Adrenal gland (tissue), 19 donors: ENCODE measurements at places on chromosomes 1 and 21.

DNA sequence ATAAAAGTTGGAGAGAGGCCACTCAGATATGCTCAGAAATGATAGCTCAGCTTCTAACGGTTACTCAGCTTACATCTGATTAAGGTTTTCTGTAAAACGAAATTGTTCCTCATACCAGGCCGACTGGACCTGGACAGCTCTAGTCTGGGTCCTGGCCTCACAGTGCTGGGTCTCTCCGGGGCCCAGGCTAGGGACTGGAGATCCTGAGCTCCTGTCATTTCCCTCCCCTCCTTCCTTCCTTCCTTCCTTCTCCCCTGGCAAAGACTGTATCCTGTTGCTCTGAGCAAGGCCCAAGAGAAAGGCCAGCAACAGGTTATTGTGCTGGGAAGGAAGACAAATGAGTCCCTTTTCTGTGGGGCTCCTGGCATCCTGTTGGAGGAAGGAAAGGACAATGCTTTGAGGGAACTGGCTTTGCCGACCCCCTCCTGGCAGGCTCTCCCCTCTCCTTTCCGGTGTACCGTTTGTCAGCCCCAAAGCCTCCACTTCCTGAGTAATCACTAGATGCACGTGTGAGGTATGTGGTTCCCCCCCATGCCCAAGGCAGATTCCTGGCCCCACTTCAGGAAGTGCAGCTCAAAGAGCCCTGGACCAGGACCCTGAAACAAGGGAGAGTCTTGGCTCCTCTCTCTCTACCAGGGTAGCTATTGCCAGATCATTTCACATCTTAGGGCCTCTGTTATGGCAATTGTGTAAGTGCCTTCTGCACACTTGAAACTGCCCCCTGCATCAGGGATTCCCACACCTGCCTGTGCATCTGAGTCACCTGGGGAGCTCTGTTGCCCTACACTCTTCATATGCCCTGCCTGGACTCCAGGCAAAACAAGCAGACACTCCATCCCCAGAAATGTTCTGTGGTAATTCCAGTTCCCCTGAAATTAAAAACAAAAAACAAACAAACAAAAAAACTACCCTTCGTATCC is 212.7 kb upstream of the FGGY start:
- peak; percentile 77 for DNase-seq

DNA sequence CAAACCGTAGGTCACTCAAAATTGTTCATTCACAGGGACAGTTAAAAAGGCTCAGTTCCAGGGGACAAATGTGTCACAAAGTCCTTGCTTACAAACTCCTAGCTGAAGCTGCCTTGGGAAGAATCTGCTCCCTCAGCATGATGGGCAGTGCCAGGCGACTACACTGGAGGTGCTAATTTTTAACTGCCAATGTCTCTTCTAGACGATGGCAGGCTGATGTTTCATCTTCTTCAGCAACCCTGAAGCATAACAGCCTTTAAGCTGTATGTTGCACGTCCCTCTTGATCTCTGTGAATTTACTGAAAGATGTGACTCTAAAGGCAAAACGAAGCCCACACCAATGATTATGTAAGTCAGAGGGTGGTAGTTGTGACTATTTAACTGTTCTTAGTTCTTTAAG is 11.3 kb downstream of the COA7 start:
- DNase-seq, result no peak

DNA sequence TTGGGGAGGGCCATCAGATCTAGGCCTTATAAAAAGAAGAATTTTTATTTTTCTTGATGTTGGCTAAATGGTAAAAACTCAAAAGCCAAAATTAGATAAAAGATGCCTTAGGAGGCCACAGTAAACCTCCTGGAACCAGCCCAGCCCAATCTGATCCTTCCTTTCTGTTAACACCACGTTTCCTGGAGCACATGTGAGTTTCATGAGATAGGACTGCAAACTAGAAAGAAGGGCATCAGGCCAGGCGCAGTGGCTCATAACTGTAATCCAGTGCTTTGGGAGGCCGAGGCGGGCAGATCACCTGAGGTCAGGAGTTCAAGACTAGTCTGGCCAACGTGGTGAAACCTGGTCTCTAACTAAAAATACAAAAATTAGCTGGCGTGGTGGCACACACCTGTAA is 6.7 kb downstream of the HSF2BP start:
- no peak for DNase-seq

DNA sequence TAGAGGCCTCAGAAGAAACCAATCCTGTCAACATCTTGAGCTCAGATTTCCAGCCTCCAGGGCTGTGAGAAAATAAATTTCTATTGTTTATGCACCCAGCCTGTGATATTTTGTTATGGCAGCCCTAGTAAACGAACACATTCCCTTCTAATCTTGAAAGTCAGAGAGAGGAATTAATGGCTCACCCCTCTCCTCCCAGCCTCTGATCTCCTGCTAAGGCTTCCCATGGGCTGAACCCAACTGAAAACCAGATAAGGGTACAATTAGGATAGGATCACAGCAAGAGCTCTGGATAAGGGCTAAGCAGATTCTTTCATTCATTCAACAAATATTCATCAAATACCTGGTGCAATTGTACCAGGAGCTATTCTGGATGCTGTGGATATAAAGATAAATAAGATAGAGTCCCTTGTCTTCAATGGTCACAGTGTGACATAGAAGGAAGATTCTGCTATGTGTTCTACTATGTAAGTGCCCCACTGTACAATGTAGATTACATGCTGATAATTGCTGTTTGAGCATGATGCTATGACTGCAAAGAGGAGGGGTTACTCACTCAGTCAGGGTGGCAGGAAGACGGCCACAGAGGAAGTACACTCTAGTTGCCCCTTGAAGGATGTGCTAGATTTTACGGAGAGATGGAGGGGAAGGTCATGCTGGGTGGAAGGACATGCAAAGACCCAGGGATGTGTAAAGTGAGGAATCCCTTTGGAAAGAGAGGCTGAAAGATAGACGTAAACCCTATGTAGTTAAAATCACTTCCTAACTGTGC is 203.3 kb upstream of the JUN start:
- no peak for DNase-seq

DNA sequence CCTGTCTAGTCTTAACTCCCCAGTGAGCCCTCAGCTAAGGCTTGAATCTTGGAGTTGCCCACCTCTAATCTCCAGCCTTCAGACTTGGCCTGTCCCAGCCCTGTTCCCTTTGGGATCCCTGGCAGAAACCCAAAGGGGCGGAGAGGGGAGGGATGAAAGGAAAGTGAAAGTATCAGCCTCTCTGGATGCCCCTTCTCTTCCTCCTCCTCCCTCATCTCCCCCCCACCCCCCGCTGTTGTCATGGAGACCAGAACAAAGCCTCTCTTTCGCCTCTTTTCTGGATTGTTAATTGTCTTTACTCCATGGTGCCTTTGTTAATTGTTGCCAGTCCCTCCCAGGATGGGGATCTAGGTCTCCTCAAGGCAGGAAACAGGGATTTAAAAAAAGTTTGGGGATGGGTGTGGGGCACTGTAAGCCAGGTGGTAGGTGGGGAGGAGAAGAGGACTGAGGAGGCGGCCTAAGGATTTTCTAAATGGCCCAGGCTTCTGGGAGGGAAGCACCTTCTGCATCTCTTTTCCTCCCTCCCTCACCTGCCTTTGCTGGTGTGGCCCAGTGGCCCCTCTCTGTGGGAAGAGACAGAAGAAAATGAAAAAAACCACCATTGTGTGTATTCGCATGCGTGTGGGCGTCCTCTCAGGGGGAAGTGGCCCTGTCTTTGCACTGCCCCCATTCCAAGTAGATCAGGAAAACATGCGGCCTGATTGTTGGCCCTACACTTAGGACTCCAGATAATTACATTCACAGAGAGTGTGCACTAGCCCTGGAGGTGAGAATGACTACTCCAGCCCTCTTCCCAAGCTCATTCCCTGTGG is 7.5 kb upstream of the SOX13 start:
- peak; percentile 50 for DNase-seq

GRCh38 chr1:203523667-203524066 is 29.7 kb downstream of the OPTC start:
- DNase-seq, result no peak

DNA sequence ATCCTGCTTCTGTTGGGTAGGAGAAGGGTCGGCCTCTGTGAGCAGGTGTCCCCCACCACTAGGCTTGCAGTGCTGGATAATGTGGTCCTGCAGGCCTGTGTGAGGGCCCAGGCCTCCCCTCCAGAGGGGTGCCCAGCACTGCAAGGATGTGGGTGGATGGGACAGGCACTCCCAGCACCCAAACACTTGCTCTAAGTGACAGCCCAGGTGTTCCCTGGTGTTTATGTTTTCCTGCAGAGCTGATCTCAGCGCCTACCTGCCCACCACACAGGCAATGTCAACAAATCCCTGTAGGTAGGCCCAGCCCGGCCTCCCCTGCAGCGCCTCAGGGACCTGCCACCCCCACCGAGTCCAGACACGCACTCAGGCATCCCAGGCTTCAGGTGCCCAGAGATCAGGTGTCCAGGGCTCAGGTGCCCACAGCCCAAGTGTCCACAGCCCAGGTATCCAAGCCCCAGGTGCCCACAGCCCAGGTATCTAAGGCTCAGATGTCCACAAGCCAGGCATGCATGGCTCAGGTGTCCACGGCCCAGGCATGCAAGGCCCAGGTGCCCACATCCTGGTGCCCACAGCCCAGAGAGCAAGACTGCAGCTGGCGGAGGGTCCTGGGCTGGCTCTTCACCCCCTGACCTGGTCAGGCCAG is 59.2 kb downstream of the WNT9A start:
- no peak for DNase-seq

- DNase-seq, result no peak
Measured at GRCh38 chr1:242187171-242187570, 188.3 kb upstream of the MAP1LC3C start.

- no peak for DNase-seq
Measured at GRCh38 chr1:229953736-229954326, 113.2 kb upstream of the GALNT2 start.

- no peak for DNase-seq
Measured at GRCh38 chr1:57214951-57215575, 208.8 kb downstream of the DAB1 start.

DNA sequence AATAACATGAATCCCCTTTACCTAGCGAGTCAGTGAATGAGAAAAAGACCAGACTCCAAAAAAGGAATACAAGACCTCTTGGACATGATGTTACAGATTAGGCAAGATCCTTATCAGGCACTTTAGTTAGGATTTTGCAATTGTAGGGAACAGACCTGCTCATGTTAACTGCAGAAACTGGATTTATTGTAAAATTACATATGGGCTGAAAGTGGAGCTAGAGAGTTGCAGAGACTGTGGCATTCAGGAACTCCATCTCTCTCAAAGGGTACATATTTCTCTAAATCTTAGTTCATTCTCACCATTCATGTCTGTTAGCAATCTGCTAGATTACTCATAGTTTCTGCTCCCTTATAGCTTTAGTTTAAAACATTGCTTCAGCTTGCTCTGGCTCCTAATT is 142.2 kb downstream of the PAPPA2 start:
- DNase-seq, result no peak

DNA sequence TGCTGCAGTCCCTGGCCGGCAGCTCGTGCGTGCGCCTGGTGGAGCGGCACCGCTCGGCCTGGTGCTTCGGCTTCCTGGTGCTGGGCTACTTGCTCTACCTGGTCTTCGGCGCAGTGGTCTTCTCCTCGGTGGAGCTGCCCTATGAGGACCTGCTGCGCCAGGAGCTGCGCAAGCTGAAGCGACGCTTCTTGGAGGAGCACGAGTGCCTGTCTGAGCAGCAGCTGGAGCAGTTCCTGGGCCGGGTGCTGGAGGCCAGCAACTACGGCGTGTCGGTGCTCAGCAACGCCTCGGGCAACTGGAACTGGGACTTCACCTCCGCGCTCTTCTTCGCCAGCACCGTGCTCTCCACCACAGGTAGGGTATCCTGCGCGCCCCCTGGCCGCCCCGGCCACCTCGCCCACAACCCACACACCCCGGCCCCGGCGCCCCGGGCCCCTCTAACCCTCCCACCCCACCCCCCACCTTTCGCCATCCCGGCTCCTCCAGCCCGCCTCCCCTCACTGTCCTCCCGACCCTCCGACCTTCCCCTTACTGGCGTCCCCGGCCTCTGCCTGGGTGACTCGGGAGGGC is 352 bp downstream of the KCNK1 start:
- DNase-seq, result peak; percentile 41

GRCh38 chr1:209778102-209778501 is 6.3 kb downstream of the C1orf74 start:
- no peak for DNase-seq

GRCh38 chr1:3135073-3135702 is 66.2 kb downstream of the PRDM16 start:
- DNase-seq, result no peak

- DNase-seq, result no peak
Measured at GRCh38 chr1:176541663-176542062, 78.7 kb downstream of the PAPPA2 start.

- DNase-seq, result no peak
Measured at GRCh38 chr21:42624095-42624790, 29.2 kb upstream of the PDE9A start.

GRCh38 chr1:233598891-233599541 is 14.9 kb upstream of the KCNK1 start:
- DNase-seq, result peak; percentile 18

- no peak for DNase-seq
Measured at GRCh38 chr1:44549510-44549909, 124.8 kb downstream of the TMEM53 start.

DNA sequence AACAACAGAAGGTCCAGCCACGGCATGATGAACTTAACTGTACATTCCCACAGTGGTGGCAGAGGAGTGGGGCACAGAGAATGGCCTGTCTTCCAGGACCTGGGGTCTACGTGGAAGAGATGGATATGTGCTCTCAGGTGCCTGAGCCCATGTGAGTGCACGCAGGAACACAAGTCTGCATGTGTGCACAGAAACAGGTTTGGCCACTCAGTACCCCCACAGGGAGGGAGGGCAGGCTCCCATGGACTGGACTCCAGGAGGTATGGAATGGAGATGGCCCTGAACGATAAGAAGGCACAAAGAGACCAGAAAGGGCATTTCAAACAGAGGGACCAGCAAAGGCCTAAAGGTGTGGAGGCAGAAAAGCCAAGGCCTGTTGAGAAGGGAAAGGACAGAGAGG is 10.8 kb downstream of the COL9A2 start:
- DNase-seq, result no peak

DNA sequence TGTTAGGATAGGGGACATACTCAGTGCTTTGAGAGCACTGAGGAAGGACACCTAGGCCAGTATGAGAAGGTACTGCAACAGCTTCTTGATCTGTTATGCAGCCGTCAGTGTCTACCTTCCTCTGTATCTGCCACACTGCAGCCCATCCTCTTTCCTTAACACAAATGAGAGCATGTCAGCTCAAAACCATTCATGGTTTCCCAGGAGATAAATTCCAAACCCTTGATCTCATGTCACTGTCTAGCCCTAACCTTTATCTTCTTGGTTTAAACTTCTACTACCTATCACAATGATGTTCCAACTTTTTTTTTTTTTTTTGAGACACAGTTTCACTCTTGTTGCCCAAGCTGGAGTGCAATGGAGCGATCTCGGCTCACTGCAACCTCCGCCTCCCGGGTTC is 1.4 kb downstream of the ZMYND12 start:
- no peak for DNase-seq

DNA sequence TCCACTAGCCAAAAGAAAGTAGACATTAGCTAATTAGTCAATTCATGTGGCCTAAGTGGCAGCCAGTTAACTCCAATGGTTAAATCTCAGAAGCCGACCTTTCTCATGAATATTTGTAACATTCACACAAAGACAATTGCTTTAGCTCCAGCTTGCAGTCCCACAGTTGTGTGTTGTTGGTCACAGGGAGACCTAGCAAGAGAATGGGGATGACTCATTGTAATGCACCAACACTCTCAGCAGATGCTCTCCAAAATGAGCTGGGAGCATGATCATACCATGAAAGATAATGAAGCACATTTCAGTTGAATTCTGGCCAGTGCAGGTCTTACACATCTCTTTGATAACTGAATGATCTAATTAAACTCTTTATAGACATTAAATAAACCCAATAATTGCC is 160.4 kb downstream of the HLX start:
- DNase-seq, result no peak

- no peak for DNase-seq
Measured at GRCh38 chr1:37261129-37261528, 213.3 kb upstream of the ZC3H12A start.
